ENCODE measurements at places on chromosomes 13 and 19.
A peak's percentile ranks its signal among the peaks of the same experiment; 100 is the strongest.

DNA sequence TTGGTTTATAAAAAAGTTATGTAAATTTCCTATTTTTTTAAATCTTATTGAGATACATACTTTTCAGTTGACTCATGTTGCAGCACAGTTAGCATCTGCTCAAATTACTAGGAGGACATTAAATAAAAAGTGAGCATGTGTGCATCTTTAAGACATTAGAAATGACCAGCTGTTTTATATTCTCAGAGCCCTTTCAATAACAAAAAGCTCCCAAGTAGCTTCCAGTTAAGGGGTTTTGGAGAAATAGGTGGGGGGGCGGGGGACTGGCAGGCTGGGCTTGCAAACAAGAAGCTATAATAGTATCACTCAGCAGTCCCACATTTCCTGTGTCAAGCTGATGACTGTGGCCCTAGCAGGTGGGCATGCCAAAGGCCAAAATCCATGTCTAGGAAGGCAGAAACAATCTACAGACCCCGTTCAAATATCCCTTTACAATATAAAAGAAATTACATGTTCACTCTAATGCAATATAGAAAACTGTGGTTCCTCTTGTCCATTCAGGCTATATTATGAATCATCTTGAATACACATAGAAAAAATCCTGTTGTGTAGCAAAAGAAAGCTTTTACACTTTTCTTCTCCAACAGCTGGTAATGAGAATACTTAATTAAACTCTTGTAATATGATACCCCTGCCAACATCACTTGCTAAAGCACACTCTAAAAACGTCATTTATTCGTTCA lies 1713.2 kb upstream of the SLC10A2 start:
- no peak for DNase-seq

DNA sequence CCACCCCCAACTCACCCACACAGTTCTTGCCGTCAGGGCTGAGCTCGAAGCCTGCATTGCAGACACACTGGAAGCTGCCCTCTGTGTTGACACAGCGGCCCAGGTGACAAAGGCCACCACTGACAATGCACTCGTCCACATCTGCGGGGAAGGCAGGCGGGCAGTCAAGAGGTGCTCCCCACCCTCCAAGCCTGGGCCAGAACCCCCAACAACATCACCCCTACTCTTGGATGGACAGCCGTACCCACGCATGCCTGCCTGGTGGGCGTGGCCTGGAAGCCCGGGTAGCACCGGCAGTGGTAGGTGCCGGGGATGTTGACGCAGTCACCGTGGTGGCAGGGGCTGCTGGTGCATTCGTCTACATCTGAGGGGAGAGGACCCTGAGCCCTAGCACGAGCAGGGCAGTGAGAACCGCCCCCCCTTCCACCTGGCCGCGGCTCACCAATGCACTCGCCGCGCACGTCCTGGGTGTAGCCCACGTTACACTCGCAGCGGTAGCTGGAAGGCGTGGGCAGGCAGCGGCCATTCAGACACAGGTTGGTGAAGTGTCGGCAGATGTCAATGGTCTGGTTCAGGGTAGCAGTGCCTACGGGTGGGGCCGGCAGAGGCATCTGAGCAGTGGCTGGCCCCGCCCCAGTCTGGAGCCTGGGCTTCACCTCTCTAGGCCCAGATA lies 13.3 kb downstream of the FBN3 start:
- DNase-seq, result no peak

GRCh38 chr13:53782488-53782961 lies 753.9 kb downstream of the OLFM4 start:
- DNase-seq, result no peak

- DNase-seq, result no peak
Observed at GRCh38 chr13:48230541-48230940, 2.5 kb upstream of the ITM2B start.

GRCh38 chr13:77338329-77338728 lies 11.4 kb upstream of the MYCBP2 start:
- no peak for DNase-seq

DNA sequence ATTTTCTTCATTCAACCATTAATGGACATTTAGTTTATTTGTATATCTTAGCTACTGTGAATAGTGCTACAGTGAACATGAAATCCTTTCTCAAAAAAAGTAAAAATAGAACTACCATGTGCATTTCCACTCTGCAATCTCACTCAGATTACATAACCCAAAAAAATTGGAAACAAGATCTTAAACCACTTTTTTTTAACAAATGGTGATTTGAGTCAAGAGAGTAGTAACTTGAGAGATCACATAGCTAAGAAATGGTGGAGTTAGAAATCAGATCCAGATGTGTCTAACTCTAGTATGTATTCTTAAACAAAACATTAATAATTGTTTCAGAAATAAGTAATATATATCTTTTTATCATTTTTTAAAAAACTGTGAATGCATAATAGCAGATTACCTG lies 318.3 kb upstream of the SGCG start:
- no peak for DNase-seq

DNA sequence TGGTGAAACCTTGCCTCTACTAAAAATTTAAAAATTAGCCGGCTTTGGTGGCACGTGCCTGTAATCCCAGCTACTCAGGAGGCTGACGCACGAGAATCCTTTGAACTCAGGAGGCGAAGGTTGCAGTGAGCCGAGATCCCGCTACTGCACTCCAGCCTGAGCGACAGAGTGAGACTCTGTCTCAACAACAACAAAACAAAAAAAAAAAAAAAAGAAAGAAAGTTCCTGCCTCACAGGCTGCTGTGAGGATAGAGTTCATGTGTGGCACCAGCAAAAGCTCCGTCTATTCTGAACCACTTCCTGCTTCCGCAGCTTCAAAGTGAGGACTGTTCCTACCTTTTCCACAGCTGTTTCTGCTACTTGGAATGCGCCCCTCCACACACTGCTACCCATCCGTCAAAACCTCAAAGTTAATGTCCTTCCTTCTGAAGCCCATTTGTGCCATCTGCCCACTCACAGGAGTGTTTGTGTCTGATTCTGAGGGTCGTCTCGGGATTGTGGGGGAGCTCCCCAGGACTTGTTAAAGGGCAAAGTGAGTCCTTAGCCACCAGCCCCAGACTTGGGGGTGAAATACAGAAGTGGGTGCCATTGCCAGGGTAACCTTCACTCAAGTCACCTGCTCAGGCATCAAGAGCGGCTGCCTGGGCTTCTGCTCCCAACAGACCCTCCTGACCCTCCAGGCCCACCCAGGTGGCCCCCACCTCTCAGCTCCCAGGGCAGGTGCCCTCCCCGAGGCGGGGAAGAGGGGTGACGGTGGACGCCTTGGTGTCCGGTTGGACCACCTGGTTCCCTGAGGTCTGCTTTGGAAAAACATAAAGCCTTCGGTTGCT lies 2.9 kb downstream of the MFSD12 start:
- DNase-seq, result no peak

DNA sequence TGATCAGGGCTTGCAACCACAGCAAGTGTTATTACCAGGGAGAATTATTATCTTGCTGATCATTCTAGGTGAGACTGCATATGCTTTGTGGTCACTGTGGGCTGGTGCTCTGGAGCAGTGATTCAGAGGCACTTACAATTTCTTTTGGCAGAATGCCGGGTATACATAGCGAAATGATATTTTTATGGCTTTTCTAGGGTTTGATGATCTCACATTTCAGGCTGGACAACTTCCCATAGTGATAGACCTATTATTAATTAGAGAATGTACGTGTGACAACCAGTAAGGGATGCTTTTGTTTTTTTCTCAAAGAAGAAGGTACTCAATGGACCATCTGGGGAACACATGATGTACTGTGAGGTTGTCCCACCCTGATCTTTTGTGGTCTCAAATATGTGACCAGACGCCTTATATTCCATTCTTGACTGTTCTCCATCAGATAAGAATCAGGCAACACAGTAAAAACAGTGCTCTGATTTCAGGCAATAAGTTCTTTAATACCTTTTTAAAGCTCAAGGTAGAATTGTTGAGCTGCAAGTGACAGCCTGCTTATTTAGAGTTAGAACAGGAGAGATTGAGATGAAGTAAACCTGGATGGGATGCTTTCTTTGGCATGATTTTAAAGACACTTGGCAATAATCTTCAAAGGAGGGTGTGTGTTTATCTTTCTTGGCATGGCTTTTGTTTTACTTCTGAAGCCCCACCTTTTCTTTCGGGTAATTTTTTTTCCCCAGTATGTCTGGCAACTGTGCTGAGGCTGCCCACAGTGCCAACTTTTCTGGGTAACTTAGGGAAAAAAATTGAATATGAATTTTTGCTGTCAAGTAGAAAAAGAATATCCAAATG lies 27.4 kb upstream of the SCEL start:
- no peak for DNase-seq

- DNase-seq, result no peak
Observed at GRCh38 chr19:15469513-15470297, 5.4 kb upstream of the RASAL3 start.

- no peak for DNase-seq
Observed at GRCh38 chr19:43496960-43497359, 7.6 kb downstream of the PHLDB3 start.

GRCh38 chr19:5578097-5578846 lies 10.5 kb upstream of the TINCR start:
- peak; percentile 4 for DNase-seq

DNA sequence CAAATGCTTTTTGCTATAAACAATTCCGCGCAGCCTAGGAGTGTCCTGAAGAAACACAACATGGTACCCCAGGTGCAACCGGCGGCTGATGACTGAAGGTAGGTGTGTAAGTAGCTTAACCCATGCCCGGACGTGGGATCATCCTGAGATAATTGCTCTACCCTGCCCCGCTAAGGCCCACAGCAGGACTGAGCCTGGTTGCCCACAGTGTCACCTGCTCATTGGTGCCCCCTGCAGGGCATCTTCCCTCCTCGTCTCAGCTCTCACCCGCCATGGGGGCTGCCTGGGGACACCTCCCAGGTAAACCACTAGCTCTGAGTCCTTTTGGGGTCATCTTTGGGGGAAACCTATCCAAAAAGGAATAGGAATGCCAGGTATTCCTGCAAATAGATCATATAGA lies 22.3 kb downstream of the TMEM161A start:
- no peak for DNase-seq

- DNase-seq, result no peak
Observed at GRCh38 chr13:20686863-20687579, 16.5 kb upstream of the IL17D start.

GRCh38 chr19:5142725-5143097 lies 173.8 kb downstream of the KDM4B start:
- DNase-seq, result no peak

DNA sequence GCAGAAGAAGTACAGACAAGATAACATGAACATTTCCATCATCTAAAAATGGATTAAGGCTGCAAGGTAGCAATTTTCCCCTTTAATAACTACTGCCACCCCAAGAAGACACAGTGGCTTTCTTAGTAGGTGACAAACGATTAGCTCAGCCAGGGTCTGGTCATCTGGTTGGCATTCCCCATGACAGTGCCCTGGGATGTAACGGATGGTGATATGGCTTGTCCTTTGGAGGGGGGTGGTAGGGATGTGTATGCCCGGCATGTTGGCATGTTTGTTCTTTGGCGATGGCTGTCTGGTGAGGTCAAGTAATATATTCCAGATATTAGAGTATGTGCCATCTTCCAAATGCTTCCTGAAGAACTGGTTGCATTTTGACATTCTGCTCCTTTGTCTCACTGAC lies 135.6 kb upstream of the ZNF536 start:
- no peak for DNase-seq

- no peak for DNase-seq
Observed at GRCh38 chr13:110228936-110229904, 77.7 kb downstream of the COL4A1 start.

- DNase-seq, result no peak
Observed at GRCh38 chr13:113041896-113042295, 63.7 kb upstream of the F7 start.

GRCh38 chr19:33683881-33684537 lies 62.3 kb downstream of the CHST8 start:
- DNase-seq, result no peak

- DNase-seq, result no peak
Observed at GRCh38 chr13:59538512-59538911, 625.2 kb downstream of the DIAPH3 start.

DNA sequence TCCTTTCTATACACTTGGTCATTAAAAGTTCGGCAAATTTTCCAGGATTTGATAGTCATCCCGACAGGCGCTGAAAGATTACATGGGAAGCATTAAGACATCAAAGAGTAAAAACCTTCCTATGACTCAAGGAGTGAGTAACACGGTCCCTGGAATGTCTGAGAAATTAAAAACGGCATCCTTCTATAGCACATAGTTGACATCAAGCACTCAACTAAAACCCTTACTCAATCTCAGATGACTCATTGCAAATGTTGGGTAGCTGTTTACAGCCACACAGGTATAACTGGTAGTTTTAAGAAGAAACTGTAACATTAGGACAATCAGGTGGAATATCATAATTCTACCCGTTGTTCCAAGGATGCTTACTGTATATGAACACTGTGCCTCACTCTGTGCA lies 6.4 kb upstream of the LGALS13 start:
- no peak for DNase-seq

DNA sequence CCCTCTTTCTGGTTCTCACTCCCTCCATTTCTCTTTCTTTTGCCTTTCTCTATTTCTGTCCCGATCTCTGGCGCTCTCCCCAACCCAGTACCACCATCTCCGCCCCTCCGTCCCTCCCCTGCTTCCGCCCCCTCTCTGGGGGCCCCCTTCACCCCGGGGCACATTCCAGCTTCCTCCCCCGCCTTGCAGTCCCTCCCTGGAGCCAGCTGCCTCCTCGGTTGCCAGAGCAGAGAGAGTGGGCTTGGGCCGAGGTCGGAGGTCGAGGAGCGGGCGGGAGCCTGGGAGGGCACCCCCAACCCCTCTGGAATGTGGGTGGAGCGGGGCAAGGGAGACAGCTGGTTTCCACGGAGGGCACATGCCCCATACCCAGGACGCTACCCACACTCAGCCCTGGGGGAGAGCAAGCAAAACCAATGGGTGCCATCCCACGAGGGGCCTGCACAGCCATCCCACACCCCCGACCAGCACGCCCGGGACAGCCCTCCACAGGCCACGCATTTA lies 6.5 kb upstream of the CIRBP start:
- DNase-seq, result peak; percentile 37

GRCh38 chr13:95527955-95528354 lies 24.6 kb upstream of the CLDN10 start:
- no peak for DNase-seq

DNA sequence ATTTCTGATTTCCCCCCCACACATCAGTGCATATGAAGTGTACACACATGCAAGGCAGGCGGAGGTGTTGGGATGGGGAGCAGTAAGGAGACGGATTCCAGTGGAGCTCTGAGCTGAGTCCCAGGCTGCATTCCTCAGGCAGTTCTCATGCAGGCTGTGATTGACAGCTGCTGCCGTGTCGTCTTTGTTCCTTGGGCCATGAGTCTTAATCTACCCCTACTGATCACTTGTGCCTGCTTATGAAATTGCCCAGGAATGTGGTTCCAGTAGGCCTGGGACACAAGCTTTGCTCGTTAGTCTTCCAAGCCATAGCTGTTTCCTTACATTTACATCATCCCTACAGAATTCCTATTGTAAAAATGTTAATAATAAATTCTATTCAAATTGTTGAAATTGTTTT lies 1241.9 kb downstream of the UQCRFS1 start:
- DNase-seq, result no peak

- no peak for DNase-seq
Observed at GRCh38 chr19:3047496-3048189, 14.7 kb downstream of the TLE5 start.

GRCh38 chr19:56864443-56865125 lies 24.1 kb upstream of the PEG3 start:
- no peak for DNase-seq
